Spleen (tissue), 13 donors: ENCODE measurements at places on chromosomes 5 and 9.

DNA sequence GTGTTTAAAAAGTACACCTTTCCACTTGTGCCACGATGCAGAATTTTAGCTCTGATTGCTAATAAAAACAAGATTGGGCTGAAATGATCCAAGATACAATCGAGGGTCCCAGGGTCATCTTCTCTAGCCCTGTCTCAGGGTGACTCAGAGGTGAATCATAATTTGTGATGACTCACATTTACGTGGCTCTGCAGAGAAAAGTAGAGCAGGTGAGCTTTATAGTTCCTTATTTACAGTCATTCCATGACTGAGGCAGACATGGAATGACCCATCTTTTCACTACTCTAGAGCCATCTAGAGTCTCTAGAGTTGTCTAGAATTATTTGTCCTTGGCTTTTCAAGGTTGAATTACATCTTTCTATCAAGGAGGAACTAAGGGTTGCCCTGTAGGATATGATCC, 155.2 kb downstream of the GAS1 start:
- DNase-seq: no peak

DNA sequence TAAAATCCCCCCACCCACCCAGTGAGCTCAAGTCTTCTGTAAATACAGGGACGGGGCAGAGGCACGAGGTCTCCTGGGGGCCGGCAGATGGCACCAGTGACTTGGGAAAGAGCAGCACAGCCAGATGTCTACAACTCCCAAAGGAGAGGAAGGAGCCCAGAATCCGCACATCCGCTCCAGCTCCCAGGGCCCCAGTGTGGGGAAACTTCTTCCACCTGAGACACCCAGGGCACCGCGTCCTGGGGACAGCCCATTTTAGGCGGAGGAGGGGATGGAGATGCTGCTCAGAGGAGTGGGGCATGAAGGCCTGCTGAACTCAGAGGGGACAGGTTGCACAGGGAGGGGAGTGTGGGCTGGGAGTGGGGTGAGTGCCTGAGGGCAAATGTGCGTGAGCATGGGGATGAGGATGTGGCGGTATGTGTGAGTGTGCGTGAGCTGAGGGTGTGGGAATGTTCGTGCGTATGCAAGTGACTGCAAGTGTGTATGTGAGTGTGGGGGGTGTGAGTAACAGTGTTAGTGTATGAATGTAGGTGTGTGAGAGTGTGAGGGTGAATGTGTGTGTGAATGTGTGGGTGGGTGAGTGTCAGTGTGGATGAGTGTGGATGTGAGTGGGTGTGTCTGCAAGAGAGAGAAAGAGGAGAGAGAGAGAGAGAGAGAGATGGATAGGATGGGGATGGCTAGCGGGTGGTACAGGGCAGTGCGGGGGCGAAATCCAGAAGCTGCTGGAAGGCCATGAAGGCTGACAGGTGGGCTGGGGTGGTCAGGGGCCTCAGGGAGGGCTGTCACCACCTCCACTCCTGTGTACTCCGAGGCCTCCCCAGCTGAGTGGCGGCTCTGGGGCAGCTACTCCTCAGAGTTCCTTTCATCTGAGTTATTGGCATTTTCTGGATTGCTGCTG, 63.5 kb downstream of the DUSP1 start:
- DNase-seq: peak; percentile 77

GRCh38 chr9:82799286-82799685, 263.7 kb downstream of the RASEF start:
- DNase-seq: no peak

DNA sequence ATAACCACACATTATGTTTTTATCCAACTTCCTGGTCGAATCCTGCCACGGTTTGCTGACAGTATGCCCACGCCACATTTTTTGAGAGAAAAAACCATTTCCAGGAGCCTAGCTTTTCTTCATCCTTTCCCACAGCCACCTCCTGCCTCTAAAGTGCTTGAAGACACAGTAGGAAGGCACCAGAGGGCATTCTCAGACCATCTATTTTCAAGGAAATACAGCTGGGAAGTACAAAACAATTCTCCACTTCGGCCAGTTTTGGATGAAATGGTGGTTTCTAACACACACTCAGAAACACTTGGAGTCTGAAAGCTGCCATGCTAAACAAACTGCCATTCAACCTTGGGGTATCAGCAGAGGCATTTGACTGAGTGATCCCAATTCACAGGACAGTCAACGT, 86.3 kb upstream of the RPS23 start:
- no peak for DNase-seq

DNA sequence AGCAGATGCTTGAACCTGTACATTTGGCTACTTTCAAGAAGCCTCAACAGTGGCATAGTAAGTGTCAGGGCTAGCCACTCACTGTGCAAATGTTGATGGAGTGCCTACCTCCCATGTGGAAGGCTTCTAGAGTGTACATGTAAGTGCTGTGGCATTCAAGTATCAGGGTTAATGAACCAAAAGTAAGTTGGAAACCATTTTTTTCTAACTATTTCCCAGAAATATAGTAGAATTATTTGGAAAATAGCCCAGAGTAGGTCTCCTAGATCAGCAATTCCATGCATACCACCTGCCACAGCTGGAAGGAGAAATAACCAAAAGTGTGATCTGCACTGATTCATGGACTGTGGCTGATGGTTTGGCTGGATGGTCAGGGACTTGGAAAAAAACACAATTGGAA, 53.3 kb downstream of the FOXD1 start:
- no peak for DNase-seq

- no peak for DNase-seq
Measured at GRCh38 chr5:96293966-96294883, 138.8 kb downstream of the PCSK1 start.

DNA sequence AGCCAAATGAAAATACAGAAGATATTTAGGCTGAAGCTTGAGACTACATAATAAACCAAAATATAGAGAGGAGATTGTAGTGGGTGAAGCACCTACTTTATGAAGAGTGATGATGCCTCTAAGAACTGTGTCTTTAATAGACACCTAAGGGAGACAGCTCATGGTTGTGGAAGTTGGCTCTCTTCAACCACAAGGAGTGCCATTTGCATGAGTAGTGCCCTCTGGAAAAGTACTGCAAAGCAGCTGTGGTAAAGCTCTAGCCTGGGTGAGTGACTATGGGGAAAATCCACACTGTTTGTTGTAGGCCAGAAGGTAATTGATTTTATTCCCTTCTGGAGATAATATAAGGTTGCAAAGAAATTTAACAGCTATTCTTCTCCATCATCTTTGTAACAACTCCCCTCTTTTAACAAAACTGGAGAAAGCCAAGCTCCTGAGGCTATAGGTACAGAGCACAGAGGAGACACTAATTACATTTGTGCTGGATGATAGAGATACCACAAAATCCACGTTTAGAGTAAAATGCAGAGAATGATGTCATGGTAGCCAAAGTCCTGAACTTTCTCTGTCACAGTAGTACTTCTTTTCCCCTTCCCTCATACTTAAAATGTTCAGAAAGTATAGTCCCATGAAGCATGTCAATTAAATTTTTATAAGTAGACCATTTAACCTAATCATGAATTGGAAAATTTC, 122.8 kb downstream of the STARD4 start:
- DNase-seq: no peak

- DNase-seq: no peak
Measured at GRCh38 chr5:126477294-126478117, 54.3 kb downstream of the GRAMD2B start.

- no peak for DNase-seq
Measured at GRCh38 chr5:148949841-148950470, 112.9 kb downstream of the SH3TC2 start.

GRCh38 chr9:68852941-68853340, 147.9 kb downstream of the PIP5K1B start:
- DNase-seq: no peak

DNA sequence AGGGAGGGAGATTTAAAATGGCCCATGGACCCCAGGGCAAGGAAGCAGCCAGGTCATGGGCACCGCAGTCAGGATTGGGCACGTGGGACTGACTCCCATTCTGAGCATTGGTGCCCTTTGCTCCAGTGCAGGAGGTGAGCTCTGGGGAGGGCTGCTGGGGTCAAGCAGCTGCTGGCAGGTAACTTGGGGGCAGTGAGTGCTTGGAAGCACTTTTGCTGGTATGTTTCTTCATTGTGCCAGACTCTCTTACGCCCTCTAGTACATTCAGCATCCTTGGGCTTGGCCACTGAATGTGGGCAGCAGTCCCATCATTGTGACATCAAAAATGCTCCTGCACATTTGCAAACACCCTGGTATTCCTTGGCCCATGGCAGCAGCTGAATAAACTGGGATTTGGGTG, 32.7 kb downstream of the PRRC2B start:
- peak; percentile 23 for DNase-seq

- no peak for DNase-seq
Measured at GRCh38 chr9:82539146-82539545, 523.8 kb downstream of the RASEF start.

- DNase-seq: peak; percentile 82
Measured at GRCh38 chr5:98927242-98927988, 1.4 kb downstream of the CHD1 start.

- DNase-seq: no peak
Measured at GRCh38 chr5:5436203-5436760, 13.8 kb downstream of the ICE1 start.

- no peak for DNase-seq
Measured at GRCh38 chr5:107293541-107294210, 377.1 kb downstream of the EFNA5 start.

- DNase-seq: no peak
Measured at GRCh38 chr5:343461-344401, 22.2 kb downstream of the AHRR start.

GRCh38 chr9:124510650-124511425, 3.6 kb upstream of the NR5A1 start:
- no peak for DNase-seq

GRCh38 chr9:13809401-13809800, 504.5 kb downstream of the NFIB start:
- no peak for DNase-seq

DNA sequence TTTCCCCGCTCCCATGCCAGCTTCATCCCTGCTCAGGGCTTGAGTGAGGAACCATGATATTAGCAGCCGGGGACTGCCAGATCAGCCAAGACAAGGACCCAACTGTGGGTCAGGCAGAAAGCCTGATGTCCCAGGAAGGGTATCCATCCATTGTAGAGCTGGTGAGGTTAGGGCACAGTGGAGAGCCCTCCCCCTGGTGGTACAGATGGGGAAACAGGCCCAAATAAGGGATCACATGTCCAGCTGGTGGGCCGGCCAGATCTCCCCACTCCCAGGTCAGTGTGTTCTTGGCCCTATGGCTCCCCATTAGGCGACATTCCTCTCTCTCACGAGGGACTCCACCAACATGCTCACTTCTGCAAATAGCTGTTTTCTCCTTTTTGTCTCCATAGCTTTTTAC, 9.0 kb downstream of the CDX1 start:
- no peak for DNase-seq

- DNase-seq: no peak
Measured at GRCh38 chr5:77356740-77357139, 135.4 kb downstream of the WDR41 start.

DNA sequence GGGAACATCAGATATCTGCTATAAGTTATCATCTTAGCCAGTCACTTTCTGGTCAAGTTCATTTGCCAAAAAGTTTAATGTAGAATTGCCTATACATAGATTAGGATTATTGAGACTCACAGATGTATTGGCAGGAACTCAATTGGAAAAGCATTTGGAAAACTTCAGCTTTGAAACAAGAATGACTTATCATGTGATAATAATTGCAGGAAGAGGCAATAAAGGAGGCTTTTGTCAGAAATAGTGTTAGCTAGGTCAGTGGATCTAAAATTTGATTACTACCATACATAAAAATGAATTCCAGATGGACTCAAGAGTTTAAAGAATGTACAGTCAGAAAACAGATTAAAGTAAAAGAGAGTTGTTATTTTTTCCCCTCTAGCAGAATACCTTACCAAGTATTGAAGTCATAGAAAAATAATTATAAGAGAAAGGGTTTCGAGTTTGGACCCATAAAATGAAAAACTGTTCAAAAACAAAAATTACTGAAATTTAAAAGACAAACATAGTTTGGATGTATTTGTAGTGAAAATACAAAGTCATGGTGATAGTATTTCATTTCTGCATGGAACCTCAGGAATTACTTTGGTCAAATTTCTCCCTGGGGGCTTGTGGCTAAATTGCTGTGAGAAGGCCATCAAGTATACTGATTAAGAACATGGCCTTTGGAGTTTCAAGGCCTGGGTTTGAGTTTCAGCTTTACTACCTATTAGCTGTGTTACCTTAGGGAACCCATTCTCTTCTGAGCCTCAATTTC, 159.9 kb downstream of the TMEM38B start:
- DNase-seq: no peak

DNA sequence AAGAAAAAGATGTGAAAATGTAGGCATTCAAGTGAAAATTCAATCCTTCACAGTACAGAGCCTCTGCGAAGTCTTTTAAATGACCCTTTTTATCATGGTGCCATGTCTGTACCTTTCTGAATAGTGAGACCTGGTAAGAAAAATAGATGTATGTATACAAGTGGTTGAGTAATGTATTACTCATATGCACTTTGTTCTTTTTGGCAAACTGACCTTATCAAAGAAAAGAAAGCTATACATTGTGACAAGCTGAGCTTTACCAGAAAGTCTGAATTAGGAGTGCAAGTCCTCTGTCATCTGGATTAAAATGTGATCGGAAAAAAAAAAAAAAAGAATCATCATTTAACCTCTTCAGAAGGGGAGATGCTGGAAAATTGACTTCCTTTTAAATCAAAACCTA, 356.4 kb upstream of the CCNH start:
- no peak for DNase-seq

DNA sequence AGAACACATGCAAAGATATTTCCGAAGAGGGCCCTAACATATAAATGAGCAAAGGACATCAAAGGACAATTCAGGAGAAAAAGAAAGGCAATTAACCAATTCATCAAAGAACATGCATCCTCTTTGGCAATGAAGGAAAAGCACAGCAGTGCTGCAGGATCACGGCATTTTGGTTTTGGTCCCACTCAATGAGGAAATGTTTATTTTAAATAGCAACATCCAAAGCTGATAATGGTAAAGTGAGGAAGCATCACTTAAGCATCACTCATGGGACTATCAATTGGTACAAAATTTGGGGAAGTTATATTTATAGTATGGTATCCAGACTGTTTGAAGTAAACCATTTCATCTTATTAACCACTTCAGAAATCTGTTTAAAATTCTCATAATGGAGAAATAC, 5.5 kb upstream of the CXCL14 start:
- DNase-seq: no peak

GRCh38 chr5:91345461-91345860, 37.7 kb downstream of the ARRDC3 start:
- no peak for DNase-seq

- no peak for DNase-seq
Measured at GRCh38 chr5:56705217-56705616, 110.1 kb upstream of the MAP3K1 start.

DNA sequence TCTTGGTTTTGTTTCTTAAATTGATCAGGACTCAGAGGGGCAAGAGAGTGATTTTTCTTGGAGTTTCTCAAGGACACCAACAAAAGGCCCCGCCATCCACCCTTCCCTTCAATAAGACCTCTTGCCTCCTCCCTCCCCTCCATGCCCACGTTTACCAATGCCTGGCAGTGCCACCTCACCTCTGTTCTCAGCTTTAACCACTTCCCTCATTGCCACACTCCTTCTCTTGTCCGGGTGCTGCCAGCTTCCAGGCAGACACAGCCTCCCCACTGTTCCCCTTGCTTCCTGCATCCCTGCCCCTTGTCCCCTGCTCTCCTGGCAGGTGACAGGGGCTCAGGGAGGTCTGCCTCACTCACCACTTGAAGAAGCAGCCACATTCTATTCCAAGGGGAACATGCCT, 90.8 kb downstream of the LHX2 start:
- no peak for DNase-seq

- no peak for DNase-seq
Measured at GRCh38 chr5:10705747-10706146, 55.3 kb downstream of the DAP start.

- no peak for DNase-seq
Measured at GRCh38 chr5:148720257-148720656, 65.9 kb upstream of the HTR4 start.
